ENCODE measurements at places on chromosomes 1 and 21.

- peak; percentile 74 for DNase-seq
Measured at GRCh38 chr21:17921579-17922530, 102.7 kb upstream of the C21orf91 start.

GRCh38 chr1:157966031-157966537, 27.4 kb upstream of the KIRREL1 start:
- DNase-seq: no peak

DNA sequence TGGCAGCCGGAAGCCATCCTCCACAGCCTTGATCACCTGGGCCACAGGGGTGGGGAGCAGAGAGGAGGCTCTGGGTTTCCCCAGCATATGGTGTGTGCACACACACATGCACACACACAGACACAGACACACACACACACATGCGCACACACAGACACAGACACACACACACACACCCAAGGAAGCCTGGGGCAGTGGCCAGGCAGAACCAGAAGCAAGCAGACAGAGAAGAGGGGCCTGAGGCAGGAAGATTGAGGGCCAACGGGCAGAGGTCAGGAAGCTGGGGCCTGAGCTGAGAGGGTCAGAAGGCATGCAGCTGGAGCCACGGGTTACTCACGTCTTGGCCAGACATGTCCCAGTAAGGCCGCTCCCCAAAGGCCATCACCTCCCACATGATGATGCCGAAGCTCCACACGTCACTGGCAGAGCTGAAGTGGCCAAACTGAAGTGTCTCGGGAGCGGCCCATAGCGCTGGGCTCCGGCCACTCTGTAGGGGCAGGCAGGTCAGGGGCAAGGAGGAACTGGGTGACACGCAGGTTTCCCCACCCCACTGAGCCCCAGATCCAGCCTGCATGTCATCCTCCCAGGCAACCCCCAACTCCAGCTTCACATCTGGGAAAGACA, 27.4 kb downstream of the CDCA8 start:
- DNase-seq: no peak

GRCh38 chr1:212368073-212368484, 46.6 kb downstream of the PACC1 start:
- DNase-seq: peak; percentile 77

DNA sequence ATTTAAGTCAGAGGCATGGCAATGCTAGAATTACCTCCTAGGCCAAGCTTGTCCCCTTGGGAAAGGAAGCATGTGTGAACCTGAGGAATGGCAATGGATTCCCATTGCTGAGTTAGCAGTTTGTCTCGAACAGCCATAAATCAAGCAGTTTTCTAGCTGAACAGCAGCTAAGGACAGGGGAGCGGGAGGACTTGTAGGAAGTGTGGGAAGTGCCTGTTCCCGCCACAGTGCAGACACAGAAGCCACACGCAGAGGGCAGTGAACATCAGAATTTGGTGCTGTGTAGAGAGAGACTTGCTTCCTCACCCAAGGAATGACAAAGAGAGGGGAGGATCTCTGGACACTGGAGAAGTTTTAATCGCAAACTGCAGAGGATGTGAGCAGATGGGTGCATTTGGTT, 3.8 kb downstream of the PHGDH start:
- no peak for DNase-seq

- DNase-seq: no peak
Measured at GRCh38 chr1:210698661-210699060, 370.0 kb downstream of the HHAT start.

- no peak for DNase-seq
Measured at GRCh38 chr1:62682531-62682930, 5.7 kb downstream of the DOCK7 start.

DNA sequence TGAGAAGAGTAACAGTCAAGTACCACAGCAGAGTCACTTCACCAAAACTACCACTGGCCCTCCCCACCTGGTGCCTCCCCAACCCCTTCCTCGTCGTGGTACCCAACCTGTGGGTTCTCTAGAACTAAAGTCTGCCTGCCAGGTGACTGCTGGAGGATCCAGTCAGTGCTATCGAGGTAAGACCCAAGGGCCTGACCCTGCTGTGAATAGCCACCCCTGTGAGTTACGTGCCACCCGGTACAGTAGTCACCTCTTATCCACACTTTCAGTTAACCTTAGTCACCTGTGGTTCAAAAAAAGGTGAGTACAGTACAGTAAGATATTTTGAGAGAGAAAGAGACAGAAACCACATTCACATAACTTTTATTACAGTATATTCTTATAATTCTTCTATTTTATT, 16.5 kb downstream of the TTF2 start:
- no peak for DNase-seq

DNA sequence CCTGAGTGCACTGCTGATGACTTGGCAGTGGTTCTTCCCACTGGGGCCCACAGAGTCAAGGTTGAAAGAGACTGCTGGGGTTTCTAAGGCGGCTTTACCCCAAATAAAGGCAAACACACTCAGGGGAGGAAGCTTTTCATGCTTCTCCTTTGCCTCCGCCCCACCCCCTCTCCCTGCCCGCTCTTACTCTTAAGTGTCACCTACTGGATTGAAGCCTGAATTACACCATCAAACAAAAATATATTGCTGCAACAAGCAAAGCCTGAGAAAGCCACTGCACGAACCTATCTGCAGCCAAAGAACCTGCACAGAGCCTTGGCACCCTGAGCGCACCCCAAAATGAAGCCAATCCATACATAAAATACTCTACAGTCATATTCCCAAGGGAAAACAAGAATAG, 63.1 kb downstream of the PTGFR start:
- no peak for DNase-seq

- DNase-seq: no peak
Measured at GRCh38 chr1:3457910-3458883, 3.7 kb downstream of the ARHGEF16 start.

GRCh38 chr1:23171181-23171755, 2.6 kb upstream of the LUZP1 start:
- no peak for DNase-seq

DNA sequence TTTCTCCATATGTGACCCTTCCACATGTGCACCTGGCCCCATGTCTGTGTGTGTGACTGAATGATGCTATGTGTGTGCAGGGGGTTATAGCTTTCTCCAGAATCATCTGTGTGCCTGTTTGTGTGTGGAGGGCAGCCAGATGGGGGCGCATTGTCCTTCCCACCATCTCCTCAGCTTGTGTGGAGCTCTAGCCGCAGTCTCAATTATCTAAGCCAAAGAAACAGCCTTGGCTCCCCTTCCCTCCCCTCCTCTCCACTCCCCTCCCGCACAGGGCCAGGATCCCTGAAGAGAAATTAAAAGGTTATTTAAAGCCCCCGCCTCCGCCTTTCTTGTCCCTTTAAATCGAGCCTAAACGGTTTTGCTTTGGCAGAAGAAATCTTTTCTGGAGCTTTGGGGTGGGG, 1.8 kb upstream of the DMBX1 start:
- no peak for DNase-seq

DNA sequence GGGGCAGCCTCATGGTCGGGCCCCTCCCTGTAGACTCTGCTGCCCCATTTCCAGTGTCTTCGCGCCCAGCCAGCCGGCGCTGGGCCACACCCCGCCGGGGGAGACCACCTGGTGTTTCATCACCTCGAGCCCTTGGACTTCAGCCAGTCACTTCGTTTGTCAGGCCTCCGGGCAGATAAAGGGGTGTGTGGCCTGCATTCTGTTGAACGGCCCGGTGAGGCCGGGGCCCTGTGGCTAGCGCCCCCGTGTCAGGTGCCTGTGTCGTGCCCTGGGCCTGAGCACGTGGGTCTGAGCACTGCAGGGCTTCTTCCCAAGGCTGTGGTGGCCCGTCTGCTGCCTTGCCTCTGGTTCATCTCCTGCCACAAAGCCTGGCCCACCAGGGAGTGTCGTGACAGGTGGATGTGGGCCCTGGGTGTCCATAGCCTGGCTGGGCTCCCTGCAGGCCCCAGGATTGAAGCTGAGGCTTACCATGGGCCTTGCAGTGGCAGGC, 65.2 kb upstream of the DIP2A start:
- no peak for DNase-seq

DNA sequence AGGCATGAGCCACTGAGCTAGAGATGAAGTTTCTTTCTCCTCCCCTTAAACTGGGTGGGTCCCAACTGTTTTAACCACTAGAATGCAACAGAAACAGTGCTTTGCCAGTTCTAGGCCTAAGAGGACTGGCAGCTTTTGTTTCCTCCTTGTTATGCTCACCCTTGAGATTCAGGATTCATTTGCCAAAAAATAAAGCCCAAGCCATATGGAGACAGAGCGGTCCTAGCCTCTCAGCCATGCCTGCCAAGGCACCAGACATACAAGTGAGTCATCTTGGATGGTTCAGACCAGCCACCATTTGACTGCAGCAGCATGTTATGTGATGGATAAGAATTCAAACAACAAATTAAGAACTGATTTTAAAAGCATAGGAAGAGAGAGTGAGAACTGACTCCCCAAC, 38.1 kb upstream of the STUM start:
- peak; percentile 24 for DNase-seq

DNA sequence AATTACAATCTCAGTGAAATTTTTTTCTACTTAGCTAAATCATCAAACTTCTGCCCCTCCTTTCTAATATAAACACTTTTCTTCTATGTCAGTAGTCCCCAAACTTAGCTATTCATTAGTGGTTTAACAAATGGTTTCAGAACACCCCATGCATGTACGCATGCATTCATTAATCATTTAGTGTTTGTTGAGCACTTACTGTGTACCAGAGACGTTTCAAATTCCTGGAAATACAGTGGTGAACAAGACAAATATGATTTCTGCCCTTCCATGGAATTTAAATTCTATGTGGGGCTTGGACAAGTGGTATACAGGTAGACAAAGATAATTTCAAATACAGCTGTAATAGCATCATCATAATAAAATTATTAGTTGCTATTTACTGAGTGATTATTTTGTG, 1.5 kb downstream of the ZBTB40 start:
- no peak for DNase-seq

DNA sequence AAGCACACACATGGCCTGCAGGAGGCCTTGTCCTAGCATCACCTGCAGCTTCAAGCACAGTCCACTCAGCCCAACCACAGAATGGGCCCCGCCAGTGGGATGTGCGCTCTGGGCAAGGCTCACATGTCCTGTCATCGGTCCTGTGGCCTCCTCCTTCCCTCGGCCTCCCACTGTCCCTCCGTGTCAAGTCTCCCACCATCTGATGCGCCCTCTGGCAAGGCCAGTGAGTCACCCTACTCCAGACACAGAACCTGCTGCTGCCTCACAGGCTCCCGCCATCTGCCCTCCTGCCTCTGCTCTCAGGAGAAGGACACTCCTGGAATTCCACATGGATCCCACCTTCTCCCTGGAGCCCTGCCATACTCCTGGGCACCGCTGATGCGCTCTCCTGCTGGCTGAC, 14.2 kb downstream of the KCNAB2 start:
- DNase-seq: no peak

GRCh38 chr21:38121888-38122720, 134.7 kb upstream of the KCNJ15 start:
- DNase-seq: no peak

DNA sequence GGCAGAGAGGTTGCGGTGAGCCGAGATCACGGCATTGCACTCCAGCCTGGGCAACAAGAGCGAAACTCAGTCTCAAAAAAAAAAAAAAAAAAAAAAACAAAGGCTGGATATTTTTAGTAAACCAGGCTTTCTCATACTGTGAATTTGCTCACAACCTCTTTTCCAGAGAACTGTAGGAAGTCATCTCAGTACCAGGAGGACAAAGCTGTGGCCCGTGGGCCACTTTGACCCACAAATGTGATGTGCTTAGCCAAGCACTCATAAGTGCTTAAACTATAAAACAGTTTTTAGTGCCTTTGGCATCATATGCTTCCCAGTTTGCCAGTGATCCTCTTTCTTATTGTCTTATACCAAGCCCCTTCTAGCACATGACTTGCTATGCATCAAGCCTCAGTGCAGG, 46.5 kb downstream of the RNF11 start:
- no peak for DNase-seq

DNA sequence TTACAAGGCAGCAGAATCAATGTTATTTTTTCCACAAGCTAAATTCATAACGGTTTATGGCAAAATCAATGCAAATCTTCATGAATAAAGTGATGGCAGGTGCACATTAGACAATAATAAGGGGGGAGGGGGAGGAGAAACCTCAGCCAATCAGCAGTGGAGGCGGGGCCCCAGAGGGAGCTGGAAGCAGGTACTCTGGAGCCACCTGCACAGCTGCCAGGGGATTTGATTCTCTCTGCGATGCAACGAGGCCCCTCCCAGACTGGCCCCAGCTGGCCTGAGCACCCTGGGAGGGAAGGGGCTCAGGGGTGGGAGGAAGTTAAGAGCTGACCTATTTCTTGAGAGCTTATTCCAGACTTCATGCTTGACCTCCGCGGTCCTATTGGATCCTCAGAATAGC, 127.8 kb upstream of the IGSF21 start:
- no peak for DNase-seq

DNA sequence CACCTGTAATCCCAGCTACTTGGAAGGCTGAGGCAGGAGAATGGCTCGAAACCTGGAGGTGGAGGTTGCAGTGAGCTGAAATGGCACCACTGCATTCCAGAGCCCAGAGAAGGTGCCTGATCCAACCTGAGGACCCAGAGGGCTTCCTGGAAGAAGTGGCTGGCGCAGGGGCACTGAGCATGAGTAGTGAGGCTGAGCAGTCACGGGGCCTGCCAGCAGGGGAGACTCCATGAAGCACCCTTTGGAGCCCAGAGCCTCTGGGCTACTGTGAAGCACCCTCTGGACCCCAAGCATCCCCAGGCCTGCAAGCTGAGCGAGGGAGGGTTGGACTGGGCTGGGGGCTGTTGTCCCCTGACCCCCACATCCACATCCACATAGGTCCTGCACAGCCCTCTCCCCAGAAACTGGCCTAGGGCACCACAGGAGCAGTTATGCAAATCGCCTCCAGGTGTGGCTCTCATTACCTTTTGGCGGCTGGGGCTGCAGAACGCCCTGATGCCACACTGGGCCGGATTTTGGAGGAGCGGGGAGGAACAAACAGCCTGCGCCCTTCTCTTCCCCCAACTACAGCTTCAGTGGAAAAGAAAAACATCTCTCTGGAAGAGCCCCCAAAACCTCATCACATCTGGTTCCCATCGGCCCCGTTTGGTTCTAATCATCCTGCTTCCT, 78.2 kb upstream of the TARDBP start:
- no peak for DNase-seq

GRCh38 chr1:211951856-211952255, 83.5 kb downstream of the INTS7 start:
- DNase-seq: no peak

DNA sequence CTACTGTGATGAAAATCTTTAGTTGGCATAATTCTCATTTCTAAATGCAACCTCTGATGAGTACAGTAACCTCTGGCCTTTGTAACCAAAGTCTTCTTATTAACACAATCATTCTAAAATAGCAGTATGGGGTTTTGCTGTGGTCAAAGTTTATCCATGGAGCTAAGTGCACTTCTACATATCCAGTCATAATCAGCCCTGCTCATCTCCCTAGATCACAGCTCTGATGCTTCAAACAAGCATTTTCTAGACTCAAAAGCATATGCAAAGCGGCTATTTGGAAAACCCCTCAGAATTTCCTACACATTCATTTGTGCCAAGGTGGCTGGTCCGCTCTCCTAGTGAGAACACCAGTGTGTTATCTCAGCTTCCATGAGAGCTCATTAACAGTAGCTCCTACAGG, 418.6 kb downstream of the MRPL39 start:
- DNase-seq: no peak

Measured in fibroblast of the conjunctiva (primary cell).